ENCODE measurements at places on chromosomes 4 and X. TPM values are rescaled to one million over a fixed set of nuclear protein-coding genes. Genes with fewer than 3 reads are reported as not detected.

DNA sequence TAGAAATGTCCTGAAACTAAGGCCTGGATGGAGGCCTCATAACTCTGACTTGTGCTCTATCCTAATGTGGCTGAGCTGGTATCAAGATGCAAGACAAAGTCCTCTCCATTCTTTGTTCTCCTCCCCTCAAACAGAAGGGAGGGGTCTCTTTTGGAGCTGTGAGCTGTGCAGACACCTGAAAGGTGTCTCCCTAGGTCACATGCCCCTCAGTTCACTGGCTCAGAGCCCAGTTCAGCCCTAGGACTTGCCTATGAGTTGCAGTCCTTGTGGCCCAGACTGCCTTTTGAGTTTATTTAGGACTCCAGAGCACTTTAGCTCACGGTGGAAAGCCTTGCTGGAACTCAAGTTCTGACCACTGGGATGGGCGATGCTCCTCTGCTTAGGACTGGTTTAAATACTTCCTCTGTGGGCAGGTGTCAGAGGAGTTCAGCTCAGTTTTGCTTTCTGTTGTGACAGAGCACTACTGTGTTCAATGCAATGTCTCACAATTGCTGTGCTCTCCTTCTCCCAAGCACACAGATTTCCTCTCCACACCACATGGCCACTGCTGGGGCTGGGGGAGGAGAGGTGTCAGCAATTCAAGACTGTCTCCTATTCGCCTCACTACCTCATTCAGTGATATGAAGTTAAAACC is 84.8 kb upstream of the ZNF827 start:
- no peak for DNase-seq

DNA sequence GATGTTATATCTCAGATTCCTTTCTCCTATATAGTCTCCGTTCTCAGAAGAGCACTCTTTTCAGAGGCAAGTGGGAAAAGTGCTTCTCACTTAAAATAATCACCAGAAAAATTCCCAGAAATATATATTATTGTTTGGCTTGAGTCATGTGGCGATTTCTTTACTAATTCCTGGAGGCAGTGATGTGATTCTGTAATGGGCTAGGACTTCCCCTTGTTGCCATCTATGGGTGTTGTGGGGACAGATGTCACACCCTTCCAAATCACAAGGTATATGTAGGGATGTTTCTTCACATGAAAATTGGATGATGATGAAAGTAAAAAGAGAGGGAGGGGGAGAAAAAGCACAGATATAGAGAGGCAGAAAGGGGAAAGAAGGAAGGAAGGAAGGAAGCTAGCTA is 553.4 kb downstream of the PPP4R3C start:
- no peak for DNase-seq

Gene ZMAT1
- 0.94 TPM for total RNA-seq

GRCh38 chrX:107537815-107538214 is 88.4 kb downstream of the FRMPD3 start:
- no peak for DNase-seq

Gene SOD3
- total RNA-seq, result 5.5 TPM

DNA sequence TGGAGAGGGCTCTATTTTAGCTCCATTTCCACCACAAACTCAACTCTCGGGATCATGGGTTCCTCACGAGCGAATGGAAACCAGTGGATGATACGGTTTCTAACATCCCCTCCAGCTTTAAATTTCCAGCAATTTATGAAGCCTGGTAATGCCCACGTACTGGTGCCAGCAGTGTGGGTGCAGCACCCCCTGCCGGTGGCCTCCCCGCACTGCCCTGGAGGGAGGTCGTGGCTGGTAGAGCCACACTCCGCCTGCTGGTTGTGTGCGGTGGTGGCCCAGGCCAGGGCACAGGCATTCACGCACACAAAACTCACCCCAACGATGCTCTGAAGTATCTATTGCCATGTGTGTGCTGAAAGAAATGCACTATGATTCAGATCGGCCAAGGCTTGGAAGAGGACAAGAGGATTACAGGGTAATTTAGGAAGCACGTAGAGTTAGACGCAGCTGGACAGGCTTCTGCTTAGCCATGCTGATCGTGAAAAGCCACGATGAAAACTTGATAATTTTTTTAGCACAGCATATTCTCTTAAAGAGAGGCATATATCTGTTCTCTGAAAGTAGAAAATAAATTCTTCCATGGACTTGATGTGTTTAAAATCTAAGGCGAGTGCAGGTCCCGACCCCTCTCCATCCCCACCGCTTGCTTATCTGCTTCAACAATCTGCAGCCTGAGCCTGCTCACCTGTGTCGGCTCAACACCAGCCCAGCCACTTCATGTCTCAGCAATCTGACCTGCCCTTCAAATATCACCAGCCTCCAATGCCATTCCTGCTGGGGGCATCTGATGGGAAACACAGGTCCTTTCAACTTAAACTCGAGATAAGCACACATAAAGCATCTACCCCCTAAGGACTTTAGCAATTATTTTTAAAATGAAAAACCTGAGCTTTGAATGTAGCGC is 59.1 kb downstream of the SCD5 start:
- peak; percentile 61 for DNase-seq

DNA sequence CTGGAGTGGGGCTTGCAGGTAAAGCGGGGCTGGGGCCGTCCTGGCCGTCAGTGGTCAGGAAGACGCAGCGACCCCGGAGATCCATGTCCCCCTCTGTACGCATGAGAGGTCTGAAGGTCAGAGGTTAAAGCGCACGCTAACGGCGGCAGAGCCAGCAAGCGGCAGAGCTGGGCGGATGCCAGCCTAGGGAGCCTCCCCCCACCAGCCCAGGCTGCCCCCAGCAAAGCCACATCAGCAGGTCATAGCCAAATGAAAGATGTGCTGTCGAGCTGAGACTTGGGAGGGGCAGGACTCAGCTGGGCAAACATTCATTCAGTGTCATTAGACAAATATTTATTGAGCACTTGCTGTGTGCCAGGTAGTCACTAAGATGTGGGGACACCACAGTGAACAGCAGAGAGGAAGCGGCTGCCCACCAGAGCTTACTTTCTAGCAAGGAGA is 593 bp upstream of the JAKMIP1 start:
- no peak for DNase-seq

DNA sequence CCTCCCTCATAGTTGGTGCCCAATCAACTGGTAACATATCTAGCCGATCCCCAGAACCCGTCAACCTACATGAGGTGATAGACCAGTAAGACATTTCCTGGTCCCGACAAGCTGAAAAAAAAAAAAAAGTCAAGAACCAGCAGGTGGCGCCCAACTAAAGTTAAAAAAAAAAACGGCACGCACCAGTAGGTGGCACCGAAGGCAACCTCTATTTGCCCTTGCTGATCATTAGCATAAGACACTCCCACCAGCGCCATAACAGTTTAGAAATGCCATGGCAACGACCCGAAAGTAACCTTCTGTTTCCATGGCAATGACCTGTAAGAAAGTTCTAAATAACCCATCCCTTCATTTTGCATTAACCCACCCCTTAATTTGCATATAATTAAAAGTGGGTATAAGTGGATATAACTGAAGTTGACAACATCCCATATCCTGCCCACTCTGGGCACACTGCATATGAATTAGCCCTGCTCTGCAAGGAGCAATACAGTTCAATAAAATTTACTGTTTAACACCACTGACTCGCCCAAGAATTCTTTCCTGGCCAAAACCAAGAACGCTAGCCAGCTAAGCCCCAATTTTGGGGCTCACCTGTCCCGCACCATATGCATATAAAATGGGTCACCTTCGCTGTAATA is 83.9 kb upstream of the SPANXB1 start:
- peak; percentile 34 for DNase-seq

DNA sequence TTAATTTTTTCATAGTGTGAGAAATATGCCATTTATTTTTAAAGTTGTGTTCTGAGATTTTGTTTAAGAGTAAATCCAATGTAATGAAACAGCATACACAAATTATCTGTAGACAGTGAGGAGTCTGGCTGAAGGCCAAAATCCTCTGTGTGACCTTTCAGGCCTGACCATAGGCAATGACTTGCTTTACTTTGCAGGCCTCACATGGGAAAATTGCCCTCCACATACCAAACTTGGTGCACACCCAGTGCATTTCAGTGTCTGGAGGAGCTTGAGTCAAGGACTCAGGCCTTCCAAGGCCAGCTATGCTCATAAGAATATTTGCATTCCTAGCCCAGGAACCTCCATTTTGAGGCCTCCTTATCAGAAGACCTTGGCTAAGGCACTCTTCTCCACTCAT is 430.1 kb downstream of the GABRG1 start:
- DNase-seq, result no peak

Gene MAGT1
- total RNA-seq, result 47.6 TPM

Gene BANK1
- 0.93 TPM for total RNA-seq

DNA sequence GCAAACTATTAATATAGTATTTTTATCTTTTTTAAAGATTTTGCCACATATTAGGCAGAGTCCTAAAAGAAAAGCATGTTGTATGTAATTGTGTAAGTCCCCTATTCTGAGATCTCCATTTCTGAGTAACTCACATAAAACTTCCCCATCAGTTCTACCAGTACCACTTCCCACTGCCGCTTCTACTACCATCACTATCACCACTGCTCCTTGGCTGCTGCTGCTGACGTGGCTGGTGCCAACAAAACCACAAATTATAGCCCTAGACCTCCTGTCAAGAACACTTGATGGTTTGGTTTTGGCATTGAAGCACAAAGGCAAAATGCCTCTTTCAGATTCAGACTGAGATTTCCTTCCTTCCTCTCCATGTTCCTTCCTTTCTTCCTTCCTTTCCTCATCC is 106.4 kb downstream of the MMRN1 start:
- no peak for DNase-seq

Gene HELT
- total RNA-seq, result 0.35 TPM

DNA sequence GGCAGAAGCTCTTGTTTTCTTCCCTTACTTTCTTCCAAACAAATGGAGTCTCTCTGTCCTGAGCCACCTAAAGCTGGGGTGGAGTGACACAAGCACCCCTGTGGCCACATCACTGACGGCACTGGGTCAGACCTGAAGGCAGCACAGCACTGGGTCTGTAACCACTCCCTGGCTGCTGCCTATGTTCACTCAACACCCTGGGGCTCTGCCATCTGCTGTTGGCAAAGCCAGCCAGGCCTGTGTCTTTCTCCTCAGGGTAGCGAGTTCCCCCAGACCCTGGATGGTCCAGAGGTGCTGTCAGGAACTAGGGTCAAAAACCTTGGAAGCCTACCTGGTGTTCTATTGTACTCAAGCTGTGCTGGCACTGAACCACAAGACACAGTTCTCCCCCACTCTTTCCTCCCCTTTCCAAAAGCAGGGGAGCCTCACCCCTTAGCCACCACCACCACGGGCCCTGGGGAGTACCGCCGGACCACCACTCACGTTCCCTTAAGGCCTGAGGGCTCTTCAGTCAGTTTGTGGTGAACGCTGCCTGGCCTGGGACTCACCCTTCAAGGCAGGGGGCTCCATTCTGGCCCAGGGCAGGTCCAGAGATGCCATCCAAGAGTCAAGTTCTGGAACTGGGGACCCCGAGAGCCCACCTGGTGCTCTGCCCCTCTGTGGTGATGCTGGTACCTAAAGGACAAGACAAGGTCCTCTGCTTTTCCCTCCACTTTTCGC is 31.5 kb downstream of the TMEM271 start:
- no peak for DNase-seq

Gene PNMA6F
- 0.15 TPM for total RNA-seq
